Stimulated activated CD4-positive, alpha-beta T cell treated with anti-CD3 and anti-CD28 coated beads, TNF-alpha, amount 100 ng/mL, for 24 hours (primary cell): ENCODE measurements at places on chromosomes 5 and 9.
A peak's percentile ranks its signal among the peaks of the same experiment; 100 is the strongest.

GRCh38 chr5:132263548-132264261 is 6.2 kb downstream of the PDLIM4 start:
- DNase-seq, result no peak

DNA sequence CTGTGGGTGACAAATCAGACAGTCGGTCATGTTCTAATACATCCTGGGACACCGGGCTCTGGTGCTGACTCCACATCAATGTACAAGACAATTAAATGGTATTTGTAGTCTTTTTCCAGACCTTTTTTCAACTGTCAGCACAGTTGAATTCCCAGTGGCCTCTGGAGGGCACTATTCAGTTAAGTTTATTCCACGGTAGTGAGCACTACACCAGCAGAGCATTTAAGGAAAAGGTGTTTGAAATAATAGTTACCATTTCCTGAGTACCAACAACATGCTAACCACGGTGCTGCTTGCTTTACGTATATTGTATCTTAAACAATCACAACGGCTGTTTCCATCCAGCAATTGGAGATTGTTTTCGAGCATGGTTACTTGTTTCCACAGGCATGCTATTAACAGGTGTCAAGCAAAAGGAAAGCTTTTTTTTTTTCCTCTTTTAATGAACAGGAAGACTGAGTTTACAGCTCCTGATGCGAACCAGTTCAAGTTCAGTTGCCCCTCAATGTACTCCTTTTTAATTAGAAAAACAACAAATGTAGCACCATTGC is 186.7 kb downstream of the PDZD2 start:
- DNase-seq, result peak; percentile 5

GRCh38 chr5:172885597-172886340 is 51.7 kb downstream of the ERGIC1 start:
- no peak for DNase-seq

GRCh38 chr9:127968700-127969383 is 11.9 kb downstream of the EEIG1 start:
- DNase-seq, result no peak

GRCh38 chr9:3331801-3332200 is 194.0 kb downstream of the RFX3 start:
- no peak for DNase-seq

DNA sequence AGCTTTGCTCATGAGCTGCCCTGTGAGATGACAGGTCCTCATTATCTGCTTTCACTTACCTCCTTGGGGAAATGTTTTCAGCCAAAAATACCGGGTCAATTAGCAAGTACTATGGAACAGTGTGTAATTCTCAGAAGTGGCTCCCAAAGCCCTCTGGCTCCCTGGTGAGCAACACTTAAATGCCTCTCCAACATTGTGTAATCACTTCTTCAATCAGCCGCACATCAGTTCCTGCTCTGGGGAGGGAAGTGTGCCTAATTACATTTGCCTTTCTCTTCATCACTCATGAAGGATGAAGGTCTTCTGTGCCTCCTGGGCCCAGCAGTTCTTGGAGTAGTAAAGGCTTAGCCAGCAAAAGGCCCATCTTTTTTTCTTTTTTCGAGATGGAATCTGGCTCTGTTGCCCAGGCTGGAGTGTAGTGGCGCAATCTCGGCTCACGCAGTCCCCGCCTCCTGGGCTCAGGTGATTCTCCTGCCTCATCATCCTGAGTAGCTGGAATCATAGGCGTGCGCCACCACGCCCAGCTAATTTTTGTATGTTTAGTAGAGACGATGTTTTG is 23.1 kb downstream of the NIM1K start:
- no peak for DNase-seq

DNA sequence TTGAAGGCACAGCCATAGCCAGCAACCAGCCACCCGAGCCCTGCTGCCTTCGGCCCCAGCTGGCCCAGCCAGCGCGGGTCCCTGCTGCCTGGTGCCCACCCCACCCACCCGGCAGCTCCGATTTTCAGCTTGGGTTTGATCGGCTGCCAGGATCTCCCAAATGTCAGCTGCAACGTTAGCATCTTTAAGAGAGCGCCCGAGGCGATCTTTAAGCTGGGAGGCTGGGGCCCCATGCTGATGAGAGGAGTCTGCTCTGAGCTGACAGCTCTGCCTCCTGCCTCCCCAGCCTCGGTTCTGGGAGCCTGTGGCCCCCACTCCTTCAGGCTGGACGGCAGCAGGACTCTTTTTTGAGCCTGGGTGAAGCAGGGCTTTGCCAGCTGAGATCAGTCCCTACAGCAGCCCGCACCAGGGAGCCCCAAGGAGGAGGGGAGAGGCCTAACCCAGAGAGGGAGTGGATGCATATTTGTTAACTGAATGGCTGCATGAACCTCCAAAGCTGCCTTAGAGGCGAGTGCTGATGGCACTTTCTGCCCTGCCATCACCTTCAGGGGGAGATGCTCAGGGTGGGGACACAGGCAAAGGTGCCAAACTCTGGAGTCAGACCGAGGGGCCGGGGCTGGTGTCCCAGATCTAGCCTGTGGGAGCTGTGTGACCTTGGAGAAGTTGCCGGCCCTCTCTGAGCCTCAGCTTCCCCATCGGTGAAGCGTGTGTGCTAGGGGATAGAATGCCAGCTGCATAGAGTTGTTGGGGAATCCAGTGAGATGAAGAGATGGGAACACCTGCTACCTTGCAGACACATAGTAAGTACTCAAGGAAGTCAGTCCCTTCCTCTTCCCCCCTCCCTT is 165.5 kb downstream of the C9orf50 start:
- no peak for DNase-seq

DNA sequence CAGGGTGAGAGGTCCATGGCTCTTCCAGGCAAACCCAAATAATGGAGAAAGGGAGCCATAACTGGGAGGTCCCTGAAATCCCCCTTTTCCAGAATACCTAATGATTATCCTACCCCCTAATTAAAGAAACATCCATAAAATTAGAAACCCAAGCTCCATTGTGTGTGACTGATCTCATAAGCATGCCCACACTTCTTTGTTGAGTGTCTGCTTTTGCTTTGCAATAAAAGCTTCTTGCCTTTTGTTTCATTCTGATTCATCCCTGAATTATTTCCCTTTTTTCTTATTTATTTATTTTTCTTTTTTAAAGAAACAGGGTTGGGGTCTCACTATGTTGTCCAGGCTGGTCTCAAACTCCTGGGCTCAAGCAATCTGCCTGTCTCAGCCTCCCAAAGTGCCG is 33.1 kb downstream of the BTF3 start:
- DNase-seq, result no peak

DNA sequence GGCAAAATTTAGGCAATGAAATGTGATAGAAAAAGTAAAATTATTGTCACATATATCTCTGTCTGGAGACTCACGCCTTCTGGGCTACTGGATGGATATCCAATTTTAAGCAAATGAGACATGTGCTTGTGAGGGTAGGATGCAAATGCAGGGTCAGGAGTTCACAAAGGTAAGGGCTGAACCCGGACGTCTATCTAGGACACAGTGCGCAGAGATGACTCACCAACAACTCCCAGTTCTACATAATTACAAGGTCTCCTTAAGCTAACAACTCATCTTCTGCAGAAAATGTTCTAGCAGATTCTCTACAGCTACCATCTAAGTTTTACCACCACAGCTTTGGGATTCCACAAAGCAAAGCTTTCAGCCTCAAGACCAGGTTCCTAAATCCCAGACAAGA is 160.5 kb downstream of the ENTREP1 start:
- no peak for DNase-seq

DNA sequence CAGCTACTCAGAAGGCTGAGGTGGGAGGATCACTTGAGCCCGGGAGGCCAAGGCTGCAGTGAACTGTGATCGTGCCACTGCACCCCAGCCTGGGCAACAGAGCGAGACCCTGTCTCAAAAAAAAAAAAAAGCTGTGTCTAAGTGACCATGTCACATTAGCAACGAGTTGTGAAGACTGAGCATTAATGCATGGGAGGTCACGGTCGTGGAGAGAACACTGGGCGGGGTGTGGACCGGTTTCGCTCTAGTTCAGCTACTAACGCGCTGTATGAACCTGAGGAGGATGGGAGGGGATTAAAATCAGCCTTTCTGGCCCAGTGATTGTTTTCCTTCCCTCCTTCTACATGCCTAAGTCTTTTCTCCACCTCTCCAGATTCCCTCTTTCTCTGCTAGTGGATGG is 56.7 kb upstream of the CARTPT start:
- DNase-seq, result no peak

DNA sequence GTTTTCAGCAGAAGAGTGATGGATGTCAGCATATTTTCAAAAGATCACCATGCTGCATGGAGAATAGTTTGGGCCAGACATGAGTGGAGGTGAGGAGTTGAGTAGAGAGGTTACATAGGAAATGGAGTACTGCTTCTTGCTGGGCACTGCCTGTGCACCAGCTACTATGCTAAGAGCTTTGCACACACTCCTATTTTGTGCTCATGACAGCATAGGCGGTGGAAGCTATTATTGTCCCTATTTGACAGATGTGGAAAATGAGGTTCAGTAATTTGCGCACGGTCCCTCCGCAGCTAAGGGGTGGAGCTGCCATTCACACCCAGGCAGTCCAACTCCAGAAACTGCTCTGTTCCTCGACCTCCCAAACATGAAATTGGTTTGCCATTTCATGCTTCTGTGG is 67.8 kb downstream of the ENTREP1 start:
- no peak for DNase-seq

GRCh38 chr9:26779062-26779461 is 113.5 kb downstream of the CAAP1 start:
- DNase-seq, result no peak

DNA sequence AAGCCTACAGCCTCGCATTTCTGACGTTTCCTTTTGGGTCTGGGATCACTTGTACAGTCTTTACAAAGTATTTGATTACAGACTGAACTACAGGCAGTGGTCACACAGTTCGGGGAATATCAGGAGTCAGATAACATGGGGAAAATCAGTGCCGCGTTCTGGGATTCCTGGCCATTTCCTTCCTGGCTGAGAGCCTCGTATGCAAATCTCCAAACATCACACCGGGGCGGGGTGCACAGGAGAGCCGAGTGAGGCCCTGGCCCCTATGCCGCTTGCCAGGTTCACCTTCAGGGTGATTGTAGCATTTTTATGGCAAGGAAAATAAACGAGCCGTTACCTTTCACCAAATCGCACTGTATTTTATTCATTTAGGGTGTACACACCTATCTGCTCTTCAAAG is 29.6 kb upstream of the SLC9A3 start:
- DNase-seq, result no peak

- DNase-seq, result no peak
Observed at GRCh38 chr5:178289438-178289837, 56.8 kb upstream of the PHYKPL start.

- no peak for DNase-seq
Observed at GRCh38 chr9:36542355-36542754, 30.3 kb upstream of the MELK start.

- DNase-seq, result no peak
Observed at GRCh38 chr5:56581426-56581825, 233.9 kb upstream of the MAP3K1 start.

- no peak for DNase-seq
Observed at GRCh38 chr9:116998305-116998704, 311.2 kb downstream of the TRIM32 start.

GRCh38 chr9:114720086-114720676 is 38.2 kb upstream of the TEX48 start:
- no peak for DNase-seq

DNA sequence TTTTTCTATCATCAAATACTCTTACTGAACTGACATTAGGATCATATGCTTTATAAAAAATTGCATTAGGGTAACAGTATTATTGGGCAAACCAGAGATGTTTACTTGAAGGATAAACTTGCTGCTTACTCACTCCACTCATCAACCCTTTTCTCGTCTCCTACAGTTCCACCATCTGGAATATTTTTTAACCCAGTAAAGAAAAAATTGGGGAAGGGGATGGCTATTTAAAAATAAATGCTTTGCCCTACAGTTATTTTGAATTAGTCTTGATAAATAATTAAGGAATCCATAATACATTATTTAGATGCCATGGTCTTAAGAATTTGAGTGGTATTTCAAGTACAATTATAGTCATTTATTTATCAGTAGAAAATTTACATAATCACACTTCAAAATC is 225.8 kb downstream of the MEF2C start:
- no peak for DNase-seq

- DNase-seq, result no peak
Observed at GRCh38 chr5:102753889-102754766, 977 bp upstream of the PAM start.

DNA sequence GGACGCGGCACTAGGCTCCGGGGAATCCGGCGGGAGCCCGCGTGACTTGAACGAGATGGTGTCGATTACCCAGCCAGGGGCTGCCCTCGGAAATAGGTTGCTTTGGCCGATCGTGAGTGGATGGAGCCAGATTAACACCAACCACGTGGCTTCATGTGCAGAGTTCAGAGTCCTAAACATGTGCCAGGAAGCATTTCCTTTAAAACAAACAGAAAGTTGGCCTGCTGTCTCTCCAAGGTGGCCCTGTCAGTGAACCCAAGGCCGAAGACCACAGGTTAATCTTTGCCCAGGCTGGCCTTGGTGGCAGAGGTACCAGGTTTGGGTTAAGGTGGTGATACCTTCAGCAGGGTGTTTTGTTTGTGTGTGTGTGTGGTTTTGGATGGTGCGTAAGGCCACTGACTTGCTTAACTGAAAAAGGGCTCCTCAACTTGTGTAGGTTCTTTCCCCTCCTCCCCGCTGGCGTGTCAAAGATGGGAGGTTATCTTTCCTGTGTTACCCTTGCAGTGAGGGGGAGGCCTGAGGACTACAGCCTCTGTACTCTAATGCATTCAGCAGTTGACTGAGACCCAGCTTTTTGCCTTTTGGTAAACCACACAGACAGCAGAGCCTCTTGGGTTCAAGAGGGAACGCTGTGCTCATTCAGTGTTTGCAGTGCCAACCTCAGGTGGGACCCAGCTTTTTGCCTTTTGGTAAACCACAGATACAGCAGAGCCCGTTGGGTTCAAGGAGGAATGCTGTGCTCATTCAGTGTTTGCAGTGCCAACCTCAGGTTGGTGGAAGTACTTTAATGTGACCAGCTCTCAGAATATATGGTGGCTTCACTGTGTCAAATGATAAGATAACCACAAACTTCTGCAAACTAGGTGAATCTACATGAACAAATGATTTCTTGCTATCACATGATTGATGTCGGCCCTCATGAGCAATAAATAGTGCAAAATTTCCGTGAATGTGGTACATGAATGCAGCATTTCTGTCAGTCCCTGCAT is 1.4 kb downstream of the IQGAP2 start:
- DNase-seq, result peak; percentile 48
